GM23248 (cell line): ENCODE measurements at places on chromosomes 2 and 18. TPM values are rescaled to one million over a fixed set of nuclear protein-coding genes. Genes with fewer than 3 reads are reported as not detected.

GRCh38 chr2:8204711-8205110 is 477.1 kb upstream of the ID2 start:
- no peaks in the 10 kb centered on the region for H3K36me3 ChIP-seq
- H3K27ac ChIP-seq: no peak overlapping the region
- H3K27me3 ChIP-seq: no peaks in the 10 kb centered on the region
- H3K4me1 ChIP-seq: no peaks in the 10 kb centered on the region
- H3K4me3 ChIP-seq: no peak overlapping the region
- DNase-seq: peak; percentile 18

REEP1 gene
- total RNA-seq: not detected in 2 replicates

- DNase-seq: peak; percentile 69
- H3K4me1 ChIP-seq: peaks cover 14% of the 10 kb centered on the region
- no peaks in the 10 kb centered on the region for H3K36me3 ChIP-seq
- no peaks in the 10 kb centered on the region for H3K27me3 ChIP-seq
- peak overlapping the region; percentile 92 for H3K4me3 ChIP-seq
- peak overlapping the region; percentile 94 for H3K27ac ChIP-seq
Observed at GRCh38 chr2:112482309-112483041, 519 bp downstream of the TTL start.

- no peak overlapping the region for H3K4me3 ChIP-seq
- H3K36me3 ChIP-seq: no peaks in the 10 kb centered on the region
- no peak for DNase-seq
- no peaks in the 10 kb centered on the region for H3K4me1 ChIP-seq
- no peak overlapping the region for H3K27ac ChIP-seq
Observed at GRCh38 chr2:240644859-240645301, 19.6 kb downstream of the GPR35 start.

DNA sequence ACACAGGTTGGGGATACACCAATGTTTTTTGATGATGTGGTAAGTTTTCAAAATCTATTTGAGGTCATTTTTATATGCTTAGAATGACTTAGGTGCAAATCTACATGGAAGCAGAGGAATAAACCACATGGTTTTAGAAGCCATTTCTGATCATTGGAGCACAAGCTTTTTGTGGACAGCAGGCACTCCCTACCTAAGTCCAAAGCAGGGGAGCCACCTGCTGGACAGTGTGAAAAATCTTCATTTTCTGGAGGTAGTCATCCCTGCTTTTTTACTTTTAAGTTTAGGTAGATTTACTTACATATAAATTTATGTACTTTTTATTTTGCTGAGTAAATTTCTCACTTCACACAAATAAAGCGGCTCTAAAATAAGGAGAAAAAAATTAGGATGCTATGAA is 323.2 kb downstream of the PLCL1 start:
- no peaks in the 10 kb centered on the region for H3K27me3 ChIP-seq
- peak; percentile 84 for DNase-seq
- no peaks in the 10 kb centered on the region for H3K4me1 ChIP-seq
- no peak overlapping the region for H3K27ac ChIP-seq

GRCh38 chr2:120108749-120109148 is 95.9 kb downstream of the EPB41L5 start:
- no peaks in the 10 kb centered on the region for H3K36me3 ChIP-seq
- no peak overlapping the region for H3K4me3 ChIP-seq
- H3K27ac ChIP-seq: no peak overlapping the region
- H3K27me3 ChIP-seq: no peaks in the 10 kb centered on the region
- peaks cover 47% of the 10 kb centered on the region for H3K4me1 ChIP-seq

- no peaks in the 10 kb centered on the region for H3K27me3 ChIP-seq
- peak; percentile 55 for DNase-seq
- H3K36me3 ChIP-seq: no peaks in the 10 kb centered on the region
- peaks cover 4% of the 10 kb centered on the region; the same call in 1 of the 2 replicates for H3K4me1 ChIP-seq
- H3K4me3 ChIP-seq: no peak overlapping the region
Observed at GRCh38 chr2:75480971-75481836, 79.5 kb downstream of the EVA1A start.

SERTAD2 gene
- 18.5 and 21.0 TPM in 2 replicates for total RNA-seq

GRCh38 chr2:210460322-210461227 is 16.0 kb downstream of the LANCL1 start:
- H3K4me3 ChIP-seq: no peak overlapping the region
- no peak overlapping the region for H3K27ac ChIP-seq
- peaks cover 18% of the 10 kb centered on the region; the same call in 1 of the 2 replicates for H3K36me3 ChIP-seq
- DNase-seq: no peak
- peaks cover 8% of the 10 kb centered on the region; the same call in 1 of the 2 replicates for H3K4me1 ChIP-seq

DNAJC10 gene
- 94.5 and 96.0 TPM in 2 replicates for total RNA-seq

GRCh38 chr18:80245781-80246444 is 1.4 kb downstream of the PARD6G start:
- H3K27me3 ChIP-seq: no peaks in the 10 kb centered on the region
- no peaks in the 10 kb centered on the region for H3K4me1 ChIP-seq
- DNase-seq: no peak
- no peaks in the 10 kb centered on the region for H3K36me3 ChIP-seq
- H3K4me3 ChIP-seq: no peak overlapping the region

FBXO15 gene
- total RNA-seq: 0.22 TPM in 1 of 2 replicates, not detected in the other

HES6 gene
- 0.86 and 0.89 TPM in 2 replicates for total RNA-seq

- no peaks in the 10 kb centered on the region for H3K36me3 ChIP-seq
- no peak overlapping the region for H3K4me3 ChIP-seq
- no peak for DNase-seq
- H3K4me1 ChIP-seq: peaks cover 9% of the 10 kb centered on the region
- H3K27ac ChIP-seq: no peak overlapping the region
Observed at GRCh38 chr2:71712158-71712818, 258.9 kb downstream of the DYSF start.

- DNase-seq: no peak
- no peak overlapping the region for H3K27ac ChIP-seq
- H3K27me3 ChIP-seq: no peaks in the 10 kb centered on the region
- H3K4me1 ChIP-seq: peaks cover 25% of the 10 kb centered on the region
Observed at GRCh38 chr2:64128943-64129391, 15.3 kb downstream of the PELI1 start.

STON1 gene
- 4.9 and 5.6 TPM in 2 replicates for total RNA-seq

- H3K4me1 ChIP-seq: no peaks in the 10 kb centered on the region
- H3K4me3 ChIP-seq: no peak overlapping the region
- H3K36me3 ChIP-seq: no peaks in the 10 kb centered on the region
- H3K27ac ChIP-seq: no peak overlapping the region
Observed at GRCh38 chr2:141704541-141704940, 426.3 kb downstream of the LRP1B start.

GRCh38 chr2:180955101-180955500 is 25.3 kb upstream of the UBE2E3 start:
- H3K4me3 ChIP-seq: no peak overlapping the region
- H3K4me1 ChIP-seq: no peaks in the 10 kb centered on the region
- no peaks in the 10 kb centered on the region for H3K36me3 ChIP-seq
- H3K27ac ChIP-seq: no peak overlapping the region

- no peak overlapping the region for H3K27ac ChIP-seq
- H3K27me3 ChIP-seq: no peaks in the 10 kb centered on the region
- H3K4me3 ChIP-seq: no peak overlapping the region
- H3K4me1 ChIP-seq: no peaks in the 10 kb centered on the region
Observed at GRCh38 chr18:8249811-8250210, 359.4 kb upstream of the RAB12 start.

- DNase-seq: no peak
- H3K27me3 ChIP-seq: no peaks in the 10 kb centered on the region
- H3K4me3 ChIP-seq: no peak overlapping the region
- H3K36me3 ChIP-seq: no peaks in the 10 kb centered on the region
Observed at GRCh38 chr18:36471393-36471792, 173.9 kb downstream of the FHOD3 start.

DNA sequence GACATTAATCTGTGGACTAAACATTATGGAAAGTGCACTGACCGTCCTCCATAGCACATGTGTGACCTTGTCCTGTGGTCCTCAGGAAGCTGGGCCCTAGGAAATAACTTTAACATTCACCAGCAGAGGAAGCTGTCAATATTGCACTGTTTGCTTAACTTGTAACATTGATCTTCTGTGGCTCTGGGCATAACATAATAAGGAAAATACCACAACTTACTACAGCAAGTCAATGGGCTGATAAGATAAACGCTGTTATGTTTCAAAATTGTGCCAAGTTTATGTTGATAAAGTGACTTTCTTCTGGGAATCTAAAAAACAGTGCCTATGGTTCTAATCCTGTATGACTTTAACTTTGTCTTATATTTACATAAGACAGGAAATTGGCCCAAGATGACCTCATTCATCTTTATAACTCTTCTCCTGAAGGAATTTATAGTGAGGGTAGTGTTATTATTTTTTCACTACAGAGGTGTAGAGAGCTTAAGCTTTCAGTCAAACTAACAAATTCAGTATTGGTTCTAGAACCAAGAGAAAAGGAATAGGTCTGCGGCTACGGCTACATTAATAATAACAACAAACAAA is 113.7 kb upstream of the MAP4K3 start:
- H3K4me3 ChIP-seq: no peak overlapping the region
- no peaks in the 10 kb centered on the region for H3K27me3 ChIP-seq
- no peak overlapping the region for H3K27ac ChIP-seq
- H3K36me3 ChIP-seq: 0 out of 2 replicates have a peak, but pooled peaks cover 3% of the 10 kb centered on the region
- DNase-seq: peak; percentile 10
- peaks cover 4% of the 10 kb centered on the region; the same call in 1 of the 2 replicates for H3K4me1 ChIP-seq

DNA sequence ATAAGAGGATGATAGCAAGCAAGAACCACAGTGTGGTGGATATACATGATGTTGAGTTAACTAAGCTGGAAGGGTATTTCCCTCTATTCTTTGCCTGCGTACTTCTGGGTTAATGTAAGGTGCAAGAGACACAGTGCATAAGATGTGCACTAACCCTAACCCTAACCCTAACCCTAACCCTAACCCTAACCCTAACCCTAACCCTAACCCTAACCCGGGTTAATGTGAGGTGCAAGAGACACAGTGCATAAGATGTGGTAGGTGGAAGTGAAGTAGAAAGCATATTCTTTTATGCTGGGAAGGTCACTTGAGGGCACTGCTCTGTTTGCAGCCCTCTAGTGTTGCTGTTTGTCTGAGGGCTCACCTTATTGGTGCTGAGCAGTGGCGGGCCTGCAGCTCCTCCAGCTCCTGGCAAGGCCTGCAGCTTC is 181.5 kb upstream of the ITGA4 start:
- H3K36me3 ChIP-seq: no peaks in the 10 kb centered on the region
- no peaks in the 10 kb centered on the region for H3K27me3 ChIP-seq
- no peak for DNase-seq
- no peak overlapping the region for H3K27ac ChIP-seq
- H3K4me3 ChIP-seq: no peak overlapping the region

GRCh38 chr18:58860747-58861231 is 3.9 kb upstream of the ZNF532 start:
- peak; percentile 45 for DNase-seq
- peaks cover 81% of the 10 kb centered on the region for H3K4me1 ChIP-seq
- H3K27me3 ChIP-seq: no peaks in the 10 kb centered on the region

GRCh38 chr2:188675391-188676009 is 298.7 kb upstream of the COL3A1 start:
- peak; percentile 69 for DNase-seq
- H3K4me3 ChIP-seq: no peak overlapping the region
- peak overlapping the region; percentile 30; the same call in 1 of the 2 replicates for H3K27ac ChIP-seq
- H3K4me1 ChIP-seq: peaks cover 39% of the 10 kb centered on the region

- peaks cover 24% of the 10 kb centered on the region; the same call in 1 of the 2 replicates for H3K4me1 ChIP-seq
- DNase-seq: peak; percentile 57
- H3K27ac ChIP-seq: no peak overlapping the region
- H3K36me3 ChIP-seq: no peaks in the 10 kb centered on the region
Observed at GRCh38 chr18:44958455-44958854, 277.8 kb downstream of the SETBP1 start.

SFTPB gene
- total RNA-seq: not detected in 2 replicates

DNA sequence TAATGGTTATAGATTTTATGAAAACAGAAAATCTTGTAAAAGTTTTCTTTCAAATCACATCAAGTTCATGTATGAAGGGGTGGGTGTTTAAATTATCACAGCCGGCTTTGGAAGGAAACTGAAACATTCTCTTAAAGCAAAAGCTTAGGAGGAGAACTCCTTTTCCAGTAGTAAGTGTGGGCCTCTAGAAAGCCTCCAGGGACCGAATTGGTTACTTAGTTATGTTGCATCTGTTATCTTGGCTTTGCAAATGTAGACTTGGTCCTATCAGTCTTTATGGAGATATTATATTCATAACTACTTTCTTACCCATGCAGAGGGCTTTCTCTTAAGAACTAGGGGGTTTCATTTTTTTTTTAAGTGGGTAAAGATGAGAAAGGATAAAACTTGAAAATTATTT is 7.4 kb downstream of the NAB1 start:
- DNase-seq: no peak
- H3K4me3 ChIP-seq: no peak overlapping the region
- peaks cover 31% of the 10 kb centered on the region for H3K4me1 ChIP-seq
- H3K27me3 ChIP-seq: no peaks in the 10 kb centered on the region

- no peaks in the 10 kb centered on the region for H3K4me1 ChIP-seq
- H3K4me3 ChIP-seq: no peak overlapping the region
- no peak overlapping the region for H3K27ac ChIP-seq
- DNase-seq: no peak
- no peaks in the 10 kb centered on the region for H3K36me3 ChIP-seq
- H3K27me3 ChIP-seq: peaks cover 20% of the 10 kb centered on the region; the same call in 1 of the 2 replicates
Observed at GRCh38 chr2:204032301-204032700, 95.7 kb downstream of the ICOS start.

GRCh38 chr2:121483021-121483420 is 47.7 kb upstream of the RNU4ATAC start:
- H3K4me3 ChIP-seq: no peak overlapping the region
- peaks cover 70% of the 10 kb centered on the region for H3K4me1 ChIP-seq
- H3K36me3 ChIP-seq: no peaks in the 10 kb centered on the region
- peak; percentile 75 for DNase-seq
- peak overlapping the region; percentile 87 for H3K27ac ChIP-seq

PRSS56 gene
- total RNA-seq: not detected in 2 replicates

DNA sequence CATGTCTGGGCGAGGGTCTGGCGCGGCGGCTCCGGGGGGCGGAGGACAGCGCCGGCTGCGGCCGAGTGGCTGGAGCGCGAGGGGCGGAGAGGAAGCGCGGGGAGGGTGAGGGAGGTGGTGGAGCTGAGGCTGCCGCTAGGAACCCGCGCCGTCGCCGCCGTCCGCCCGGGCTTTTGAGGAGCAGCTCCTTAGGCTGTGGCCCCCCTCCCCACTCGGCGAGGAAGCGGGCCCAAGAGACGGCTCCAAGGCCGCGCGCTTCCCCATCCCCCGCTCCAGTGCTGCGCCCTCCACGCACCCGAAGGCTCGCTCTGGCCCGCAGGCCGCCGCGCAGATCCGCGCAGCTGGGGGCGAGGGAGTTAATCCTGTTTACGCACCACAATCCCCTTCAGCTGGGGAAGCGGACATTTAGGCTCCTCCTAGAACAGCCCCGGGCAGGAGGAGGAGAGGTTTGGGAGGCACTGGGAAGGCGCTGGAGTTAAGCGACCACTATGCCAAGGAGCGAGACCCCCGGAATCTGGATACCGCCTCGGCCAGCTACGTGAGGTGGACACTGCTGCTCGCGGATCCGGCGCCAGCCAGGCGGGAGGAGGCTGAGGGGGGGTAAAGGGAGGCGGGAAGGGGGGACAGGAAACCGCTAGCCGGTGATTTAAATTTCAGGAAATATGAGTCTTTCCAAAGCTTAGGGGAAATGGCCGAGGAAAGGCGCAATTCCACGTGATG is at the start of gene CNRIP1:
CNRIP1 (minus strand) TSS at position 552 of the 720 bp plus-strand sequence; CDS start at position 3, 549 bp downstream.
- peak within 1 kb of the TSS; percentile 85 for H3K27ac ChIP-seq
- peak; percentile 88 for DNase-seq
- peaks cover 3% of the 10 kb centered on the region; the same call in 1 of the 2 replicates for H3K4me1 ChIP-seq
- peak within 1 kb of the TSS; percentile 96 for H3K4me3 ChIP-seq

EFHD1 gene
- not detected in 2 replicates for total RNA-seq
